ENCODE measurements at places on chromosomes 2 and 18.

DNA sequence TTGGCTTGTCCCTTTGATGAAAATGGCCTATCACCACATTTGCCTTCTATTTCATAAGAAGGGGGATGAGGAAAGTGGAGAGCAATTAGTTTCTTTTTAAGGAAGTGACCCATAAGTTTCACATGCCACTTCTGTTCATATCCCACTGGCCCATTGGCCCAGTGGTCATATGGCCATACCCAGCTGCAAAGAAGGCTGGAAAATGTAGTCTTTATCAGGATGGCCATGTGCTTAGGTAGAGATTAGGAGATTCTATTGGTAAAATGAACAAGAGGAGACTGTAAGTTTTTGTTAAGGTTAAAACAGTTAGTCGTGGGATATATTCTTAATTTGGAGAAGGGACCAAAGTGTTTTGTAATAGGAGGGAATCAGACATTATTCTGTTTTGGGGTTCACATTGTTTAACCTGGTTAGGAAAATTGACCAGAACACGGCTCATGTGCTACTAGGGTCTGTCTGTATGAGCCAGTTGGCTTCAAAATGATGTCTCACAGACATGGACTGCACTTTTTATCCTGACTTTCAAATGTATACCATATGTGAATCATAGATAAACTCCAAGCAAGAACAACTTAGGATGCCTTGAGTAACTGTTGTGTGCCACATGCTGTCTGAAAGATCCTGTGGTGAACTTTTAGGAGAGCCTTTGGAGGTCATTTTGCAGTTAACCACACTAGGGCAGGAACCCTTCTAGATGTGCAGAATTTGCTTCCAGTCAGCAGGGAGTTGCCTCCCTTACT is 17.3 kb downstream of the PLCL1 start:
- DNase-seq, result no peak

- DNase-seq, result no peak
These were observed 66.0 kb upstream of the FAM136A start for GRCh38 chr2:70367722-70368323.

DNA sequence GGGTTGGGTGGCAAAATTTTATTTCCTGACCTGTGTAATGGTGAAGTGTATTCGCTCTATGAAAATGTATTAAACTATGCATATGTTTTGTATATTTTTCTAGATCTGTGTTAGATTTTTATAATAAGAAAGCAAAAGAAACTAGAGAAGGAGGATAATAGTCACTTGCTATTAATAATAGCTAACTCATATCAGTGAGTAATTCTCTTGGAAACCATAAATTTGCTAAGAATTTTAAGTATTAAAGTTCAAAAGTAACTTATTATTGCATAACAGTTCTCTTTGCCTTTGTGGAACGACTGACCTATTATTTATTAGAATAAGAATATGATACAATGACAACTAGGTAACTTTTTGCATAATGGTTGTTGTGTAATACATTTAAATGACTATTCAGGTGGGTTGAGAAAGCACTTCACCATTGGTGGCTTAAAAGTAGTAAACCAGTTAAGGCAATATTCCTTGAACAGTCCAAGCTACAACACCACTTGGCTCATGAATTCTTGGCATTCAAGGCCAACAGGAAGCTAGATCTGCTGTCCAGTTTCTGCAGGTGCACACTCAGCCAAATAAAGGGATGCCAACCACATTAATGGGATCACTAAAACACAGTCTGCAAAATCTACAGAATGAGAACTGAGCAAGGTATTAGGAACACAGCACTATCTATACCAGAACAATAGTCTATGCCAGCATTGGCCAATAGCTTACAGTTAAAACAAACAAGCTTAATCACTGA is 921.3 kb downstream of the CPS1 start:
- DNase-seq, result no peak

DNA sequence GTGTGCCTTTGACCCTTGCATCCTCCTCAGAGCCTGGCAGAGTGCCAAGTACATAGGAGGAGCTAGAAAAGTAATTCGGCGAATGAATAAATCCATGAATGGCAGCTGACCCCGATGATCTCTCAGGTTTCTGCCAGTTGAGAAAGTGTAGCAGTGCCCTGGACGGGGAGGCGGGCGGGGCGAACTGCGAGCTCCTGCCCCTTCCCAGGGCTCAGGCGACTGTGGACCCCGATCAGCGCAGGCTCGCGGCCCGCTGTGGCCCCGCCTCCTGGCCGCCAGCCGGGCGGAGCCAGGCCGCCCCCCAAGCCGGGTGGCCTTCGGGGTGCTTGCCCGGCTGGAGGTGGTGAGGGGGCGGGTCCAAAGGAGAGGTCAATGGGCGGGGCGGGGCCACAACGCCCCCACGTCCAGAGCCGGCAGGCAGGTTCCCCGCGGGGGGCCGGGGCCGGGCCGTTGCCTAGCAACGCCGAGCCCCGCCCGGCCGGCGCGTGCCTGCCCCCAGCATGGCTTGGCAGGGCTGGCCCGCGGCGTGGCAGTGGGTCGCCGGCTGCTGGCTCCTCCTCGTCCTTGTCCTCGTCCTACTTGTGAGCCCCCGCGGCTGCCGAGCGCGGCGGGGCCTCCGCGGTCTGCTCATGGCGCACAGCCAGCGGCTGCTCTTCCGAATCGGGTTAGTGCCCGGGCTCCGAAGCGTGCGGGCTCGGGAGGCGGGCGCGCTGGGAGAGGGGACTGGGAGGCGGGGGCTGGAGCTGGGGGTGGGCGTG is 30.6 kb upstream of the TMBIM1 start:
- DNase-seq, result peak; percentile 81

- DNase-seq, result no peak
These were observed 47.6 kb downstream of the STK17B start for GRCh38 chr2:196123679-196124373.

GRCh38 chr2:238006510-238006909 is 39.7 kb downstream of the UBE2F start:
- no peak for DNase-seq

DNA sequence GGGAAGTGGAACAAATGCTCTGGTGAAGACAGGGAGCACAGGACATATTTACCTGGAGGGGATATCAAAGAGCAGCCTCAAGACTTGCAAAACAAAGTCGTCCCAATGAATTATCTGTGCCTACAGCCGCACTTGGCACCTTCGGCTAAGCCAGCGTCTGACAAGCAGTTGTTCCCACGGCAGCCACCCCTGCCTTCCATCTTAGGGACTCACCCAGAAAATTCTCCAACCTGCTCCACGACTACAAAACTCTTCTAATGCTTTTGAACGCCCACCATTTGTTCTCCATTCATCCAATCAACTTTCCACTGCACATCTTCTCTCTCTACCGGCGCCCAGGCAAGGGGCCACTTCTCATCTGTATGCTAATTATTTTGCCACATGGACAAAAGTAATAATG is 7.0 kb downstream of the MYT1L start:
- no peak for DNase-seq

All from NCI-H1105 (cell line).